ENCODE measurements at places on chromosomes 6 and 20.

DNA sequence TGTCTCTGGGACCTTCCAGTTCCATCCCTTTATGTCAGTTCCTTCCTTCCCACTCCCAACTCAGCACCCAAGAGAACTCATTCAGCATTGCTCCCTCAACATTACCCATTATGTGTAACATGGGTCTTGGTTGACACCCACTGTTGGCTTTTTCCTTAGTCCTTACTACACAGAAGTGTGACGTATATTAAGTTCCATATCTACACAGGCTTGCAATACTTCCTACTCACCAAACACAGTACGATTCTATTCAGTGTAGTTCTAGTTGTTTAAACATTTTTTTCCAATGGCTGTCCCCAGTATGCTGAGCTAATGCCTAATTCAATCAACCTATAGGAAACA, 37.7 kb downstream of the ARHGAP18 start:
- DNase-seq = no peak

GRCh38 chr6:142185641-142186040, 38.6 kb downstream of the VTA1 start:
- DNase-seq = no peak

DNA sequence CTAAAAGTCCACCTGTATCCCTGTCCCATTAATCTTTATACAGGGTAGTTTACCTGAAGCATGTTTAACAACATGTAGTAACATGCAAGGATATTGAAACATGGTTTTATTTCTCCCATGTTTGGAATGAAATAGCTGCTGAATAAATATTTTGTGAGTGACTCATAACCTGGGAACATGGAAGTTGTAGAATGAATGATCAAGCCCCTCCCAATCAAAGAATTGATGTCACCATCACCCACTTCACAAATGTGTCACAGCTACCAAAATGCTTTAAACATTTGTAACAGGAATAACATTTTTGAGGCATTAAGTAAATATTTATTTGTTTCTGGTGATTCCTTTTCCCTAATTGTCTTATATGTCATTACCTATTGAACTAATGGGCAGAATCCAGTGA, 58.9 kb upstream of the TNFAIP3 start:
- DNase-seq = no peak

DNA sequence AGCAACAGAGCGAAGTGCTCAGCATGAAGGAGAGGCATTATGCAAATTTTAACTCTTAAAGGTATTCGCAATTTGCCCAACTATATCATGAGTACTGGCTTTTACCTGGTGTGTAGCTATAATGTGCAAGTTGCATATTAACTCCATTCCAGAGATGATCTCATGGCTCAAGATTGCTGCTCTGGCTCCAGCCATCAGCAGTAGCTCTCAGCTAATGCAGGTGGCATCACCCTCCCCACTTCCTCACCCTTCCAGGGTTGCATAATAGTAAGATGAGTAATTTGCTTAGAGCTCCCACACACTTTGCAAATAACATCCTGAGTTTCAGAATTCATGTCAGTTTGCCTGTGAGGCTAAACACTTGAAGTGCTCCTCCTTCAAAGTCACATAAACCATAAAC, 15.9 kb upstream of the PCSK2 start:
- no peak for DNase-seq

DNA sequence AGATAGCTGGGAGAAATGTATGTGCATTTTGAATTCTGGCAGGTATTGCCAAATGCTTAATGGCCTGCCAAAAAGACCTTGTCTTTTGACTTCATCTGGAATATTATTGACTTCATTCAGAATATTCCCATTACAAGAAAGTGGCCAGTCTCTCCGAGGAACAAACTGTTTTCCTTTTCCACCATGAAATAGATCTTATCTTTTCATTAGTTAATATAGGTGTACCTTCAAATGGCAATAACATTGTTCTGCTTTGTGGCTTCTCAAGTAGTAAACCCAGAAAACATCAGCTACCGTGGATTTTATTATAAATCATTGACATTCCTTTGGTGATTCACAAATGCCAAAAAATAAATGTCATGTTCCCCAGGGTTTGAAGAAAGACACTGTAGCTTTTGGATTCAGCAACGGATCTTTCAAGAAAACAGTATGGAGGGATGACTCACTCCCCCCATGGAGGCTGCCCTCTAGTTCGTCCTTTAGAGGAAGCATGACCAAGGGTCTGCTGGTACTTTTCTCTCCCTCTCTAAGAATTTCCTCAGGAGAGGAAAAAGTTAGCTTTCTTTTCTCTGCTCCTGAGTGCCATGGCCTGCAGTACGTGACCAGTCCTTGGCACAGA, 1.1 kb upstream of the RNF182 start:
- no peak for DNase-seq

DNA sequence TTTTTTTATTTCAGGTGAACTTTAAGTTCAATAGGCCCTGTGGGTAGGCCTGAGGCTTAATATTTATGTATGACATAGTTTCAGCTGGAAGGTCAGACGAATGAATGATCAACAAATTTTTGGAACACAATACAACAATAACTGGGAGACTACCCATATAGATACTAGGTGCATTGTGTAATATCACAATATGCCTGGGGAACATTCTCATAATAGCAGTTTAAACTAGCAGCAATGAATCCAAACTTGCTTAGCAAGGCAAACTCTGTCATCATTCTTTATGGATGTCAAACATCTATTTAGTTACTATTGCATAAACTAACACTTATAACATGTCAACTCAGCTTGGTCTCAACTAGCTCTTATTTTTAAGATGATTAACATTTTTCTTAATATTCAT, 49.3 kb downstream of the ELOVL4 start:
- no peak for DNase-seq

DNA sequence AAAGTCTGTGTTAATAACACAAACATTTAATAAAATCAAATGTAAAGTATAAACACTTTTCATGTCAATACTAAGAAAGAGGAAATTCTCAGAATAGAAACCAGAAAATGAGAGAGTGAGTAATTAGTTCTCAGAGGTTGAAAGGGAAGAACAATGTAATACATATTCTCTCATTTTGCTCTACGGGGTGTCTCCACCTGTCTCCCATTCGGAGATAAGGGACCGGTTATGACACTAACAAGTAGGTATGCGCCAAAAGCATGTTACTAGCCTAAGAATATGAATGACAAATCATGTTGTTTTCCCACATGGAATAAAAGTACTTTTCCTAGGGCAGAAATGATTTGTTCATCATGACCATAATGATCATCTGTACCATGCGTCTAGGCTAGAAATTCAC, 35.6 kb upstream of the PRELID3B start:
- DNase-seq = no peak

GRCh38 chr20:44357020-44357419, 1.5 kb downstream of the HNF4A start:
- no peak for DNase-seq

DNA sequence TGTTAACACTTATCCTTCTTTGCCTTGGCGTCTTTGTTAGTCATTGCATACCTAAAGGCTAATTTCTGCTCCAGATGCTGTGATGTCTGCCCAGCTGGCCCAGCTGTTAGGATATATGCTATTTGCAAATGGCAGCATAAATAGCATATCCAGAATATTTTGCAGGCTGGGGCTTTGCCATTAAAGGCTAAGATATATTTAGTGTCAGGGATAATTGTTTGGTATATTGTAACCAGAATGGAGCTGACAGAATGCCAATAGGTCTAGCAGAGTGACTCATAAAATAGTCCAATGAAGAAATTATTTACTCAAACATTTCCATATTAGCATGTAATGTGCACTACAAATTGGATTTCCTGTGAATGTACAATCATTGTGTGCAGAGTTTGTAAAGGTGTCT, 584.1 kb upstream of the FLRT3 start:
- no peak for DNase-seq

DNA sequence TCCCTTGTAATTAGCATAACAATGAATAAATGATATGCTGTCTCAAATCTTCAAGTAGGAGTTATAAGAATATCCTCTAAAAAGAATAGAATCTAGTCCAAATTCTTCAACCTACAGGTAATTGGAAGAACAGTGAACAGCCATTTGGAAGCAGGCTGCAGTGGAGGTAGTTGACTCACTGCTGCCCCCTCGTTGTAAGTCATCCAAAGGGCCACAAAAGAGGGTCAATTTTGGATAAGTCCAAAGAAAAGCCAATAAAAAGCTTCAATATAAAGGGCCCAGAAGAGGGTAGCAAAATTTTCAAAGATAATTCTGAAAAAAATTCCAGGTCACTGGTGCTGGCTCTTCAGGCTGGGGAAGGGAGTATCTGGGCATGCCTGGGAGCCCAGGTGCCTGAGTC, 60.8 kb upstream of the SSTR4 start:
- no peak for DNase-seq

- DNase-seq = no peak
Observed at GRCh38 chr20:4925842-4926530, 75.3 kb downstream of the SLC23A2 start.

Data from stimulated activated CD4-positive, alpha-beta T cell treated with anti-CD3 and anti-CD28 coated beads, Interleukin-12 subunit alpha, Interleukin-12 subunit beta, amount 100 ng/mL, for 24 hours (primary cell).